ENCODE measurements at places on chromosomes 7 and 10. TPM values are rescaled to one million over a fixed set of nuclear protein-coding genes. Genes with fewer than 3 reads are reported as not detected.

EVX1 gene
- 0.11 TPM for polyA plus RNA-seq

NUPR2 gene
- polyA plus RNA-seq: 2.6 TPM

C1QL3 gene
- polyA plus RNA-seq: 1.7 TPM

CYP2C19 gene
- polyA plus RNA-seq: 0.29 TPM

MYH16 gene
- polyA plus RNA-seq: 0.01 TPM

RHOBTB1 gene
- polyA plus RNA-seq: 97.7 TPM

GNAI1 gene
- 137 TPM for polyA plus RNA-seq

SUN1 gene
- 131 TPM for polyA plus RNA-seq

NOS3 gene
- 14.4 TPM for polyA plus RNA-seq

OR2A42 gene
- polyA plus RNA-seq: 1.2 TPM

FAM200A gene
- polyA plus RNA-seq: 15.7 TPM

JMJD1C gene
- polyA plus RNA-seq: 121 TPM

CYP3A7 gene
- 0.30 TPM for polyA plus RNA-seq

LBX1 gene
- 0.03 TPM for polyA plus RNA-seq

GPR26 gene
- polyA plus RNA-seq: not detected

CFTR gene
- 5.6 TPM for polyA plus RNA-seq

ITGB8 gene
- polyA plus RNA-seq: 39.6 TPM

GPR37 gene
- 1.2 TPM for polyA plus RNA-seq

PRF1 gene
- polyA plus RNA-seq: 0.41 TPM

SLC29A3 gene
- polyA plus RNA-seq: 8.7 TPM

ARHGAP22 gene
- 1.8 TPM for polyA plus RNA-seq

TEX36 gene
- not detected for polyA plus RNA-seq

PRLHR gene
- not detected for polyA plus RNA-seq

UTF1 gene
- polyA plus RNA-seq: 0.17 TPM

MMRN2 gene
- polyA plus RNA-seq: 20.2 TPM

SCRN1 gene
- polyA plus RNA-seq: 63.7 TPM

GNGT1 gene
- polyA plus RNA-seq: 0.15 TPM

MCM7 gene
- 162 TPM for polyA plus RNA-seq

OPALIN gene
- not detected for polyA plus RNA-seq

PRXL2A gene
- polyA plus RNA-seq: 111 TPM

SH3PXD2A gene
- polyA plus RNA-seq: 32.3 TPM

C10orf62 gene
- polyA plus RNA-seq: 0.27 TPM

TMEM176B gene
- polyA plus RNA-seq: 79.8 TPM

H2BK1 gene
- polyA plus RNA-seq: not detected

Measured in renal cortex interstitium (tissue), 15 donors.